Right cardiac atrium (tissue), 5 donors: ENCODE measurements at places on chromosomes 11 and 22. TPM values are rescaled to one million over a fixed set of nuclear protein-coding genes. Genes with fewer than 3 reads are reported as not detected.

DNA sequence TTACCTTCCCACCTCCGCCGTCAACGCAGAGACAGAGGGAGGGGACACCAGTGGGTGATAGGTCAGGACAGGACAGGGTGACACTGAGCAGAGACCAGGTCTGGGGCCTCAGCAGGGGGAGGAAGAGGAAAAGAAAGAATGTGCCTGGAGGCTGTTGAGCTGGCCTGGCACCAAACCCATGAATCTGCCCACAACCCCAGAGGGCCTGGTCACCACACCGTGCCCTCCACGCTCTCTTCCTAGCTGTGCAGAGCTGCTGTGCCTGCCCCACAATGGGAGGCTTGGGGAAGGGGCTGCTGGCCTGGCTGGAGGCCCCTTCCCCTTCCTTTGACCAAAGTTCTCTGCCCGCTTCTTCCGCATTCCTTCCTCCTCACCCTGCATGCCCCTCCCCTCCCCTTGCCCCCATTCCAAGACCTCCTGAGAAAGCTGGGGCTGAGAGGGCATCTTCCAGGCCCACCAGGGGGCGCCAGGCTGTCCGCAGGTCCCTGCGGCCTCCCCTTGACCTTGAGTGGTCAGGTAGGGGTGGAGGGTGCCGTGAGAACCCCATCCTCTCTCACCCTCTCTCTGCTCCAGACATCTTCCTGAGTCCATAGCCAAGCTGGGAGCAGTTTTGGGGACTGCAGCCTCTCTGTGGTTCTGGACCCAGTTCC lies 11.0 kb upstream of the CACNA1I start:
- no peak for DNase-seq

GRCh38 chr11:7905549-7905948 lies 25.5 kb downstream of the OR10A6 start:
- no peak for DNase-seq

GRCh38 chr11:117316197-117316961 lies at the start of gene BACE1:
BACE1 (minus strand) TSS chr11:117316256; CDS start chr11:117315795, 461 bp downstream.
- peak; percentile 91 for DNase-seq

GRCh38 chr22:29692327-29692640 lies 27.5 kb upstream of the CABP7 start:
- DNase-seq = no peak

DNA sequence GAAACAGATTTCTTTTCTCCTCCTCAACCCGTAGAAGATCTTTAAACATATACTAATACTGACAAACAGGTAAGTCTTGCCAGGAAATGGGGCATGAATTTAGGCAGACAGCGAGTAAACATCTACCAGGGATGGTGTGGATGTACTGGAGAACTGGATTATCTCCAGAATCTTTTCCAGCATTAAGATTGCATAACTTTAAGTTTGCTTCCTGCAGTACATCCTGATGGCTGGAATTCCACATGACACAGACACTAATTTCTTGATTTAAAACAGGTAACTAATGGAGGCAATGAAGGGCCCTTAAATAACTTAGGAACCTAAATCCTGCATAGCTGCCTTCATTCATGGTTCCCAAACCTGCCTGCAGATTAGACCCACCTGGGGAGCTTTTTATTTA lies 40.7 kb downstream of the JHY start:
- DNase-seq = no peak

GRCh38 chr11:99333621-99334020 lies 312.9 kb downstream of the CNTN5 start:
- DNase-seq = no peak

GRCh38 chr22:44181912-44182587 lies 1.3 kb downstream of the PARVG start:
- DNase-seq = no peak

GRCh38 chr11:37605229-37605628 lies 1007.2 kb upstream of the RAG2 start:
- DNase-seq = no peak

GRCh38 chr22:25137577-25138525 lies 61.8 kb upstream of the CRYBB3 start:
- DNase-seq = no peak

GRCh38 chr22:27422442-27422841 lies 379.1 kb downstream of the MN1 start:
- no peak for DNase-seq

DNA sequence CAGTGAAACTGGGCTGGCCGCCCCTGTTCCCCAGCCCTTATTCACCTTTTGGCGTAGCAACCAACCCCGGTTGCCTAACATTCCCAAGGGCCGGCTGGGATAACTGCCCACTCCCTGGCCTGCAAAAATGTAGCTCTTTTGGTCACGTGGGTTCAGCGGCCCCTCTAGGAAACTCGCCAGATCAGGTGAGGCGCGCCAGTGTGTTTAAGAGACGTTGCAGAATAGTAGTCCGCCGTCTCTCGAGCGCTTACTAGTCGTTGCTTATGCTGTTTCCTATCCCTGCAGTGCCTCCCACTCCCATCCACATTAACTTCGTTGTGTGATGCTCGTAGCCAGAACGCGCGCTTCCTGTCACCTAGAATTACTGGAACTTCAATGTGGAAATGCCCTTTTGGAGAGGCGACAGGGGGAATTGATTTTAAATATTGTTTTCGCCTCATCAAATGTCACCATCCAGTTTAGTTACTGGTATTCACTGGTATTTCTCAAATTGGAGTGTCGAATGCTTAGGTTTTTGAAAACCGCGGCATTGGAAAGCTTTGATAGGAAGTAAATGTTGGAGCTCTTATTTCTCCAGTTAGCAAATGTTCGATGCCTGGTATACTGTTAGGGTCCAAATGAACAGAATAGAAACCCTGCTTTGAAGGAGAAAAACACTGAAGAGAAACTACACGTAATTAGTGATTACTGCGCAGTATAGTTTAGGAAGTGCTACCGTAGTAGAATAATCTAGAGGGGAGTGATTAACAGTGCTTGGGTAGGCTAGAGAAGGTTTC lies 823 bp downstream of the CEP57 start:
- DNase-seq = peak; percentile 78

- DNase-seq = peak; percentile 90
Observed at GRCh38 chr11:76588455-76589325, 81.9 kb downstream of the LRRC32 start.

- DNase-seq = no peak
Observed at GRCh38 chr11:7543302-7543701, 29.5 kb downstream of the PPFIBP2 start.

DNA sequence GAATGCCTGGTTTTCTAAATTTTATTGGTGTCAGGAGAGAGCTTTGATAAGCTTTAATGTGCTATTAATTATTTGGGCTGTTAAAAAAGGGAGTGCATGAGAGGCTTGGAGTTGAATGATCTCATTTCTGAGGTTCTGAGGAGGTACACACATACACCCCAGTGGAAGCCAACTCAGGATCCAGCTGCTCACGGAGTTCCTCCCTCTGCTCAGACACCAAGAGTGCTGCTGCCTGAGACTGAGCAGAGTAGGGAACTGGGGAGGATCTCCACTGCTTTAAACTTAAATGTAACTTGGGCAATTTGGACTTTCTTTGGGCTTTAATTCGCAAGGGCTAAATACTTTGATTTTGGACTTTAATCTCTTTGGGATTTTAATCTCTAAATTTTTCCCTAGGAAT lies 414.4 kb upstream of the CADM1 start:
- DNase-seq = no peak

DNA sequence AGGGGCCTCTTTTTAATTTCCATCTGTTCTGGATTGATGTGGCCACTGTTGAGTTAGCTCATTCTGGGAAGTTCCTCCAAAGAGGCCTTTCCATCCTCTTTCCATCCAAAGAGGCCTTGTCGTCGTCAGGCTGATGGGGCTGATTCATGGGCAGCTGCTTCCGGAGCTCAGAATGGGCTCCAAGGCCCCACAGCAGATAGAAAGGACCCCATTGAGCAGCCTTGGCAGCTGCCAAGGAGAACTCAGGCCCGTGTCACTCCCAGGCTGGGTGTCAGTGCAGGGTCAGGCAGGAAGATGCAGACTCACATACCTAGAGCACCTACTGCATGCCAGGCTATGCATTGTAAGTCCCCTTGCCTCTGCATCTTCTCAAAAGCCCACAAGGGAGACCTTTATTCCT lies 524.1 kb downstream of the MIAT start:
- no peak for DNase-seq

- no peak for DNase-seq
Observed at GRCh38 chr11:109490953-109491635, 69.1 kb downstream of the C11orf87 start.

DNA sequence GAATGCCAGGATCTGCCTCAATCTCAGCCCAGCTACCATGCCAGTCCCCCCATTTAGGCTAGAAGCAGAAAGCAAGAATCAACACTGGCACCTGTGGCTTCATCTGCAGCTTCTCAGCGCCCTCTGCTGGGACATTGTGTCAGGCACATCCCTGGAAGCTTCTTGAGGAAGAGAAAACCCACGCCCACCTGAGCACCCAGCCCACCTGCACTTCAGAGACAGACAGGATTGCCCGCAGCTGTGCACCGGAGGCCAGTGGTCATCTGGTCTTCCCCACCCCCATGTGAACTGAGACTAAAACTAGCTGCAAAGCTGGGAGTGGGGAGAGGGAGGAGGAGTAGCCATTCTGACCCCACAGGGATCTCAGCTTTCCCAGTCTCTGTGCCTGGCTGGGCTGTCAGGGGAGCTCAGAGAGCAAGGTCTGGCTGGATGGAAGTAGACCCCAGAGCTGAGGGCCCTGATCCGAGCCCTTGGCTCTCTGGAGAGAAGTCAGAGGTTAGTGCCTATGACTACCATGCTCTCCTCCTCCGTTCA lies 66.8 kb downstream of the FEZ1 start:
- DNase-seq = peak; percentile 80

DNA sequence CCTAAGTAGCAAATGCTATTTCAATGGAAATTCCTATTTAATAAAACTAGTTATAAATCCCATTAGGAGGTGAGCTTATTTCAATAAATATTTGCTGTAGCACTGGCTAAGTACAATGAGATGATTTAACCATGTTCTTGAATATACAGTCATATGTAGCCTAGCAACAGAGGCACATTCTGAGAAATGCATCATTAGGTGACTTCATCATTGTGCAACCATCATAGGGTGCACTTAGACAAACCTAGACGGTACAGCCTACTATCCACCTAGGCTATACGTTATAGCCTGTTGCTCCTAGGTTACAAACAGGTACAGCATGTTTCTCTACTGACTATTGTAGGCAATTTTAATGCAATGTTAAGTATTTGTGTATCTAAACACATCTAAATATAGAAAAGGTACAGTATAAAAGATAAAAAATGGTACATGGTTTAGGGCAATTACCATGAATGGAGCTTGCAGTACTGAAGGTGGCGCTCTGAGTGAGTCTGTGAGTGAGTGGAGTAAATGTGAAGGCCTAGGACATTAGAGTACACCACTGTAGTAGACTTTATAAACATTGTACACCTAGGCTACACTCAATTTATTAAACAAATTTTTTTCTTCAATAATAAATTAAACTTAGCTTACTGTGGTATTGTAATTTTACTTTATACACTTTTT lies 350.1 kb downstream of the CASP12 start:
- DNase-seq = no peak

- DNase-seq = no peak
Observed at GRCh38 chr11:32883421-32883820, 9.2 kb upstream of the QSER1 start.

GRCh38 chr11:11148596-11148995 lies 204.5 kb downstream of the CSNK2A3 start:
- DNase-seq = no peak

- peak; percentile 54 for DNase-seq
Observed at GRCh38 chr11:44916801-44917385, 33.8 kb downstream of the TP53I11 start.

DNA sequence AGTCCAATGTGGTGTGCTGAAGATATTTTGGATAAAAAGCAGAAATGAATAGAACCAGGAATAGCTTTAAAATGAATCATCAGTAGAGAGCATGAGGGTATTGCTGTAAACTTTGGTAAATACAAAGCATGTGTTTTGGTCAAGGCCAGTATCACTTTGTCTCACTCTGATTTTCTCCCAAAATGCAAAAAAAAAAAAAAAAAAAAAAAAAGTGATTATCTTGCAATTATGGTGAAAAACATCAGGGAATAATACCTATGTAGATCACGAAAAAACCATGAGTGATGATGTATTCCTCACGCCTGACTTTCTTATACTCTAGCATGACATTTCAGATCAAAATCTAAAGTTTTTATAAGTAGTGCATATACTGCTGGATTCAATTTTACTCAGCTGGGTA lies 897.9 kb upstream of the FAT3 start:
- DNase-seq = no peak

GRCh38 chr11:120792306-120792705 lies 231.6 kb upstream of the TBCEL start:
- DNase-seq = no peak

GRCh38 chr22:24198682-24199052 lies 17.4 kb downstream of the SUSD2 start:
- DNase-seq = no peak

GRCh38 chr11:112522536-112522935 lies 261.9 kb upstream of the PLET1 start:
- no peak for DNase-seq

- no peak for DNase-seq
Observed at GRCh38 chr22:29798318-29798717, 31.1 kb downstream of the UQCR10 start.

GRCh38 chr22:46064966-46065666 lies 85.2 kb upstream of the PPARA start:
- peak; percentile 19 for DNase-seq

DNA sequence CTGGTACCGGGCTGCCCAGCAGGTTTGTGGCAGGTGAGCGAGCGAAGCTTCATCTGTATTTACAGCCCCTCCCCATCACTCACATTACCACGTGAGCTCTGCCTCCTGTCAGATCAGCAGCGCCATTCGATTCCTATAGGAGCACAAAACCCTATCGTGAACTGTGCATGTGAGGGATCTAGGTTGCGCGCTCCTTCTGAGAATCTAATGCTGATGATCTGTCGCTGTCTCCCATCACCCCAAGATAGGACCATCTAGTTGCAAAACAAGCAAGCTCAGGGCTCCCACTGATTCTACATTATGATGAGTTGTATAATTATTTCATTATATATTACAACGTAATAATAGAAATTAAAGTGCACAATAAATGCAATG lies 15.8 kb upstream of the VSIG10L2 start:
- DNase-seq = no peak

The OR8G1 gene
- polyA plus RNA-seq = not detected

The VSTM5 gene
- 0.07 TPM for polyA plus RNA-seq

The CRY2 gene
- 34.3 TPM for polyA plus RNA-seq

The TEX12 gene
- 0.20 TPM for polyA plus RNA-seq

The MRGPRX4 gene
- not detected for polyA plus RNA-seq

The C11orf16 gene
- polyA plus RNA-seq = not detected

The RAC2 gene
- polyA plus RNA-seq = 1.8 TPM

The ACR gene
- 0.41 TPM for polyA plus RNA-seq

The FBLN1 gene
- 228 TPM for polyA plus RNA-seq

The FXYD2 gene
- 2.1 TPM for polyA plus RNA-seq

The TMEM151A gene
- polyA plus RNA-seq = 0.45 TPM

The LRRC74B gene
- not detected for polyA plus RNA-seq

The CHEK1 gene
- 0.32 TPM for polyA plus RNA-seq

The TM7SF2 gene
- 63.5 TPM for polyA plus RNA-seq

The PTPN5 gene
- 2.0 TPM for polyA plus RNA-seq

The POU2AF3 gene
- polyA plus RNA-seq = 0.61 TPM

The CTSW gene
- polyA plus RNA-seq = 0.79 TPM
